ENCODE measurements at places on chromosomes 3 and 15. TPM values are rescaled to one million over a fixed set of nuclear protein-coding genes. Genes with fewer than 3 reads are reported as not detected.

The PRR23B gene
- not detected for total RNA-seq

DNA sequence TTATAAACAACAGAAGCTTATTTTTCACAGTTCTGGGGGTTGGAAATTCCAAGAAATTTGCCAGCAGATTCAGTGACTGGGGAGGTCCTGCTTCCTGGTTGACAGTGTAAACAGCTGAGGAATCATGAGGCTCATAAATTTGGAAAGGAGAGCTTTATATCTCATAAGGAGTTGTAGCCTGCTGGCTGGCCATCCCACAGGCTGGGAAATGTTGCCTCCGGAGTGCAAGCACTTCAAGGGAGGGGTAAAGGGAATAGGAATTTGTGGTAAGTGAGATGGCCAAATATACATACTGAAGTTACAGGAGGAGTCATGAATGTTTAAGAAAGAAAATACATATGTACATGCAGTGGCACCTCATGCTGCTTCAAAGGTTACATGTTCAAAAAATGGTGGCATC is 217.2 kb upstream of the CBLB start:
- peaks cover 1% of the 10 kb centered on the region for H3K36me3 ChIP-seq
- H3K4me1 ChIP-seq, result peaks cover 6% of the 10 kb centered on the region
- H3K4me3 ChIP-seq, result no peak overlapping the region

DNA sequence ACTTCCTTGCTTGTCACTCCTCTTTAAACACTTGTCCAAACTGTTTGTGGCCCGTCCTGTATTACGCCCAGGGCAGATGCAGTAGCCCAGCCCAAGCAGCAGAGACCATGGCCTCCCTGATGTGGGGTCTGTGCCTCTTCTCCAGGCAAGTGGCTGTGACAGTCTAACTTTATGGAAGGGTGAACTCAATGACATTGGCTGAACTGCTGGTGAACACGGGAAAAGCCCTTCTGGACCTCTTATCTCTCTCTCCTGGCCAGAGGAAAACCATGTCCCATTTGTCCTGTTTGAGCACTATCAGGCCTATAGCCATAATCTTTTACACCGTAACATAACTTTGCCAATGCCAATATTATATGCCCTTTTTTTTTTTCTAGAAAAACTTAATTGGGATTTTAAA is 67.6 kb downstream of the SMAD3 start:
- H3K27ac ChIP-seq, result peak overlapping the region; percentile 93
- no peaks in the 10 kb centered on the region for H3K27me3 ChIP-seq
- no peak overlapping the region for H3K4me3 ChIP-seq

GRCh38 chr15:24858737-24859601 is 95.8 kb upstream of the SNRPN start:
- no peak overlapping the region for H3K27ac ChIP-seq
- H3K36me3 ChIP-seq, result no peaks in the 10 kb centered on the region
- no peak for DNase-seq

GRCh38 chr3:97831140-97831539 is 9.3 kb downstream of the CRYBG3 start:
- DNase-seq, result no peak
- no peaks in the 10 kb centered on the region for H3K4me1 ChIP-seq
- no peak overlapping the region for H3K4me3 ChIP-seq

DNA sequence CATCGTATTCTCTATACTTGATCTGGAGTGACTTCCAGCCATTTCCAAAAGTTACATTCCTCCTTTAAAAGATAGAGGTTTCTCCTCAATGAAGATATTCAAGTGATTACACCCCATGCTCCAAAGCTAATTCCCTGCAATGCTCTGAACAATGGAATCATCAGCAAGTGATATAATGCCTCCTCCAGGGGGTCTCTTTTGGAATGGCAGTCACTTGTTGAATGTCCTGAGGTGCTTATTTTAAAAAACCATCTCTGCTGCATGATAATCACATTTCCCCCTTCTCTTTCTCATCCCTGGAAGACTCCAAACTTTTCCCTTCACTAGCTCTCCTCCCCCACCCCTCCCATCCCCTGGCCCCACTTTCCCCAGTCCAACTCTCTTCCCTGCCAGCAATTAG is 2.6 kb downstream of the LHFPL4 start:
- H3K27me3 ChIP-seq, result peaks cover 54% of the 10 kb centered on the region
- DNase-seq, result no peak
- H3K36me3 ChIP-seq, result no peaks in the 10 kb centered on the region
- no peak overlapping the region for H3K4me3 ChIP-seq
- H3K4me1 ChIP-seq, result peaks cover 11% of the 10 kb centered on the region
- H3K27ac ChIP-seq, result no peak overlapping the region

DNA sequence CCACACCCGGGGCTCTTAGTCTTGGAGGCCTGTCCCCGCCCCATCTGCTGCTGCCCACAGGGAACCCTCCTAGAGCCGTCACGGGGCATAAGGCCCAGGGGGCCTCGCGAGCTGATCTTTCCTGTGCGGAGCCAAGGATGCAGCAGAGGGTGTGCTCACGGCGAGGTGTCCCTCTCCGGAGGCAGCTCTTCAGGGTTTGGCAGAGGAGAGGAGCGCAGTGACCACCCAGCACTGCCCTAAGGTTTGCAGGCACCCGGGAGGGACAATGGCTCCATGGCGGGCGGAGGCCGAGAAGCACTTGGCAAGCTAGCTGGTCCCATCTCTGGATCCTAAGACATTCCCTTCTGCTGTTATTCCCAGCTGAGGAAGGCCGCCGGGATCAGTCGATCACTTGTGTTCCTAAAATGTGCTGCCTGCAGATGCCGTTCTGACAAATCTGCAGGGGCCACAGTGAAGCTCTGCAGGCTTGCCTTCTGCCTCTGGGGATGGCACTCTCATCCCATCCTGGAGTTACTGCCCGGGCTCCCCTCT is 47.4 kb upstream of the PCSK6 start:
- no peak for DNase-seq
- no peak overlapping the region for H3K27ac ChIP-seq
- no peak overlapping the region for H3K4me3 ChIP-seq
- no peaks in the 10 kb centered on the region for H3K36me3 ChIP-seq
- H3K4me1 ChIP-seq, result no peaks in the 10 kb centered on the region

GRCh38 chr15:101647251-101647650 is 4.9 kb downstream of the TM2D3 start:
- H3K4me3 ChIP-seq, result no peak overlapping the region
- no peak overlapping the region for H3K27ac ChIP-seq
- no peaks in the 10 kb centered on the region for H3K27me3 ChIP-seq
- DNase-seq, result no peak
- peaks cover 27% of the 10 kb centered on the region for H3K36me3 ChIP-seq

DNA sequence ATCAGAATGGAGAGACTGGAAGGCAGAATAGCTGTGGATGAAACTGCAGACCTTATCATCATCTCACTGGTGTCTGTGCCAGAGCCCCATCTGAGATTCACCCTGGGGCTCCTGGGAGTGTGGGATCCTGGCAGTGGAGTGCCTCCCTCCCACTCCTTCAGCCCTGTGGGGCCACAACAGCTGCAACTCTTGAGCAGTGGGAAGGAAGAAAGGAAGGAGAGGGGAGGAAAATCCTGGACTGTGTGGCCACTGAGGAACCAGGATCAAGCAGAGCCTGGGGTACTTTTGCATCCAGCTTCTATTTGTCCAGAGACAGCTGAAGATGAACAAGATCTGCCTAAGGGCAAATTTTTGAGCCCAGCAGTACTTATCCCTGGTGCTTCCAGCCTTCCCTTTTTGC is 13.1 kb upstream of the ALDH1A2 start:
- peaks cover 9% of the 10 kb centered on the region for H3K27me3 ChIP-seq
- no peak for DNase-seq
- H3K27ac ChIP-seq, result no peak overlapping the region
- H3K36me3 ChIP-seq, result no peaks in the 10 kb centered on the region
- H3K4me1 ChIP-seq, result no peaks in the 10 kb centered on the region

GRCh38 chr3:180329847-180330246 is 272.1 kb upstream of the TTC14 start:
- no peaks in the 10 kb centered on the region for H3K4me1 ChIP-seq
- no peak overlapping the region for H3K27ac ChIP-seq
- no peak overlapping the region for H3K4me3 ChIP-seq
- H3K27me3 ChIP-seq, result no peaks in the 10 kb centered on the region
- H3K36me3 ChIP-seq, result no peaks in the 10 kb centered on the region
